Fibroblast of the aortic adventitia (primary cell): ENCODE measurements at places on chromosomes 16 and 17. TPM values are rescaled to one million over a fixed set of nuclear protein-coding genes. Genes with fewer than 3 reads are reported as not detected.

GRCh38 chr16:52914428-52914827, 138.3 kb downstream of the CHD9NB start:
- DNase-seq: no peak

ZNF174 gene
- 8.0 TPM in 2 replicates for total RNA-seq

KIF2B gene
- total RNA-seq: not detected in 2 replicates

DNA sequence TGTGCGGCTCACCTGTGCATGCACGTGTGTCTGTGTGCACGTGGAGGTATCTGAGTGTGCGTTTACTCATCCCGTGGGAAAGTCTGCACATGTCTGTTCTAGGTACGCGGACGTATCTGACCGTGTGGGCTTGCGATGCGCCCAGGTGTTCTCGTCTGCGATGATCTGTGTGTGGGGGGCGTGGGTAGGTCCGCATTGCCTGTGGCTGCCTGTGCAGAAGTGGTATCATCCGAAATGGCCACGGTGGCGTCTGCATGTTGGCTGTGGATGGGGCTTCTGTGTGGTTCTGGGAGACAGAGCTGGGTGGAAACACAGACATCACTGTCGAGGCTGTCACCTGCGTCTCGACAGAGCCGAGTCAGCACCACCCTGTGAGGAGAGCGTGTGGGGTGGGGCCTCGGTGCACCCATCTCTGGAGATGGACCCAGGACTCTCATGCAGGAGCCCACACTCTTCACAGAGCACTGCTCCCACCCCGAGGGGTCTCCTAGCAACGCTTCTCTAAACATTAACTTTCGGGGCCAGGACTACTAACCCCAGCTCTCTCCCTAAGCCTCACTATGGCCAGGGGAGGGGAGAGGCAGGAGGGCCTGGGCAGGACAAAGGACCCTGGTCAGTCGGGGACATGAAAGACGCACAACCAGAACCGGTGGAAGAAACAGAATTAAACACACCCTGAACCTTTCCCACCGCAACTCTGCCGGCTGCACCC, 8.4 kb downstream of the DPEP1 start:
- DNase-seq: no peak

- DNase-seq: no peak
These were observed 8.2 kb downstream of the CANT1 start for GRCh38 chr17:79001190-79002020.

DNA sequence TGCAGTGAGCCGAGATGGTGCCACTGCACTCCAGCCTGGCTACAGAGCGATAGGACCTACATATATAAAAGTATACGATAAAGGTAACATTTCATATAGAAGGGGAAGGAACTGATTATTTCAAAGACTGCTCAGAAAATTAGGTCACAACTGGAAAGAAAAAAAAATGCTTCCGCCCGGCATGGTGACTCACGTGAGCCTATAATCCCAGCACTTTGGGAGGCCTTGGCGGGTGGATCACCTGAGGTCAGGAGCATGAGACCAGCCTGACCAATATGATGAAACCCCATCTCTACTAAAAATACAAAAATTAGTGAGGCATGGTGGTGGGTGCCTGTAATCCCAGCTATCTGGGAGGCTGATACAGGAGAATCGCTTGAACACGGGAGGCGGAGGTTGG, 7.8 kb downstream of the TEX14 start:
- DNase-seq: no peak

DNA sequence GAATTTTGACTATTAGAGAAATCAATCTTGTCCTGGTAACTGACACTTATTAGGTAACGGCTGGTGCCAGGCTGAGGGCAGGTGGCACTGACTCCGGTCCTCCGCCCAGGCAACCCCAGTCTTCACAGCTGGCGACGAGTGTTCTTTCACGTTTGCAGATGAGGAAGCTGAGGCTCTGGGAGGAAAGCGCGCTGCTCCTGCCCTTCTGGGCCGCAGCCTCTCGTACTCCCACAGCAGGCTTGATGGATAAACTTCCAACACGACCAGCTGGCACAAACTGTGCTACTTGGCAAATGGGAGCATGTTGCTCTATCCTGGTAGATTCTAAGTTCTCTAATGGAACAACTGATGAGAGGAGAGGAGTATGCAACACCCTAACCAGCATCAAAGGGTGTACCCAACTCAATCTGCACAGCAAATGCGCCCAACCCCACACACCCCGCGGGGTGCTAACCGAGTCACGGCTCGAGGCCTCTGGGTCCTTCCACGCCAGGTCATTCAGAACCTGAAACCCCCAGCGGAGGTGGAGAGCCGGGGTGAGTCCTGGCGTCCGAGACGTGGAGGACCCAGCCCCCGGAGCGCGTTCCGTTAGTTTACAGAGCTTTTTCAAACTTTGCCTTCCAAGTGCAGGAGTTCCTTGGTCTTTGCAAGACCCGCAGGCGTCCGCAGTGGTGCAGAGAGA, 477 bp upstream of the SLC47A1 start:
- DNase-seq: no peak

RNF222 gene
- not detected in 2 replicates for total RNA-seq

MYLK3 gene
- under 0.01 TPM in 1 of 2 replicates, not detected in the other for total RNA-seq

DNA sequence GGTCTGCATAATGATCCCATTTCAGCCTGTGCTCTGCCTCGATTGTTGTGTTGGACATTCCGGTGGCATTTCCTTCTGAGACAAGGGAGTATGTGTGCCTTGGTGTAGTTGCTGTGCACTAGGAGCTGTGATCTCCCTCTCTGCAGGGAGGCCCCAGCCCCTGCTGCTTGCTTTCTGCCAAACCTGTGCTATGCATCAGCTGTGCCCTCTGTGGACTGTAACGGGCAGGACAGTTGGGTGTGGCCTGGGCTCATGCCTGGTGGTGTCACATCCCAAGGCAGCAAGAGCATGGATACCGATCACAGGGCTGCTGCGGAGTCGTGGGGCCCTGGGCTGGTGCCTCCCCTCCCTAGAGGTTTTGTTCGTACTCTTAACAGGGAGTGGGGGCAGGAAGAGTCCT, 3.8 kb upstream of the JPT2 start:
- DNase-seq: no peak

PRSS22 gene
- not detected in 2 replicates for total RNA-seq

- DNase-seq: no peak
These were observed 79.5 kb upstream of the CCL1 start for GRCh38 chr17:34442387-34443111.

DNA sequence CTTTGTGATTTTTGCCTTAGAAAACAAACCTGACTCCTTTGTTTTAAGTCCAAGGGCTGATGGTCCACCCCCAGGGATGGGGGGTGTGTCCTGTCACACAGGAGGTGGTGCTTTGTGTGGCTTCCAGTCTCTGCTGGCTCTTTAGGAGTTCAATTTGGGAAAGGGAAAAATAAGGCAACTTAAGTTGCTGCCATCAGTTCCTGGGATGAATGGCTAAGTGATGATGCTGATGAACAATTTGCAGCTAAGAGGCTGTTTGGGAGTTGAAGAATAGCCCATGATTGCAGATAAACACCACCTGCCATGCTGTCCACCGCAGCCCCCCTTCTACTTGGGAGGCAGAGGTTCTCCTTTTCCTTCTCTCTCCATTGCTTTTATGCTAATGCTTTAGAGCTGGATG, 40.2 kb downstream of the ARL4D start:
- no peak for DNase-seq

GRCh38 chr16:57260294-57260929, 15.4 kb downstream of the ARL2BP start:
- peak; percentile 73 for DNase-seq

DNA sequence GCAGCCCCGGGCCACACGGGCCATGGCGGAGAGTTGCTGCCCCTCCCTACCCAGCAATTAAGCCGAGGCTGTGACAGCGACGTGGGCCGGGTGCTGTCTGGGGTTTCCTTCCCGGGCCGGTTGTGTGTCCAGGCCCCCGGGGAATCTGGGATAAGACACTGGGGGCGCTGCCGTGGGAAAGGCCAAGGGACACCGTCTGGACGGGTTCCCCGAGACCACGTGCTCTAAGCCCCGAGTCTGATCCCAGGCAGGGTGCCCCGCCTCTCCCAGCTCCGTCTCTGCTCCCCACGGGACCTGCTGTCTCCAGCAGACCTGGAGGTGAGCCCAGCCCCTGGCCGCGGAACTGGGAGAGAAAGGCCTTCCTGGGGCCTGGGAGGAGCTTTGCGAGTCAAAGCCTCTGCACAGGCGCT, 92.2 kb downstream of the IRX3 start:
- DNase-seq: no peak

DNA sequence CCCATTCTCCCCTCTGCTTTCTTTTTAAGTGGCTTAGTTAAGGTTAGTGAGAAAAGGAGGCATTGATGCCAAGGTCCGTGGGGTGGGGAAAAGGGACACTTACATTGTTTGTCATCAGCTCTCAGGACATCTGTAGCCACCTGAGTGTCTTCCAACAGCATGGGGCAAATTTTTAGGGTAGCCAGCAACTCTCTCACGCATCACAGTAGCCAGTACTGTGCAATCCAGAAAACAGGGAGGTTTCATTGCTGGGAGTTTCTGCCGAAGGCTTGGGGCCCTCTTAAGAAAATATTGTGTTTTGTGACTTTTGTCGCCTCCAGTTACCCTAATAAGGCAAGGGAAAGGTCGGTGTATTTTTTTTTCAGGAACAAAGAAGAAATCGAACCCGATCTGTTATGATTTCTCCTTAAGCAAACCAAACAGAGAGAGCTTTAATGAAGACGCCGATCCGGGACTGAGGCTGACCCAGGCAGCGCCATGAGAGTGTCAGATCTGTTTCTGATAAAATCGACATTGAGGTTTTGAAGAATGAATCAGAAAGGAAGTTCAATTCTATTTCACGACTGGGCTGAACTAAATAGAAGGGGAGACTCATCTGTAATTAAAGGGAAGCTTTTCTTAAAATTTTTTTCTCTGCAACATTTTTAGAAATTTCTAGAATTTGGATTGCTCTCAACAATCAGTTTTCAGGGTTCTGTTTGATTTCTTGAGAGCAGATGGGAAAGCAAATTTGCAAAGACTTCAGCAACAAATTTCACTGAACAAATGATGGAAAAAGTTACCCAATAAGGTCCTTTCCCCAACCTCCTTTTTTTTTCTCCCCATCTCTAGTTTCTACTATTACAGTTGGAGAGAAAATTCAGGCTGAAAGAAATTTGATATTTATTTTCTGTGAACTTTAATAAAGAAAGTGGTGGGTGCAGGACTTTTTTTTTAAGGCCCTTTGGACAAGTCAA, 144.7 kb upstream of the IRX3 start:
- peak; percentile 23 for DNase-seq

GNAO1 gene
- total RNA-seq: 0.09 TPM in 1 of 2 replicates, not detected in the other

TVP23A gene
- not detected in 2 replicates for total RNA-seq

PERCC1 gene
- total RNA-seq: not detected in 2 replicates

KRTAP3-2 gene
- not detected in 2 replicates for total RNA-seq

IKZF3 gene
- not detected in 2 replicates for total RNA-seq

DNA sequence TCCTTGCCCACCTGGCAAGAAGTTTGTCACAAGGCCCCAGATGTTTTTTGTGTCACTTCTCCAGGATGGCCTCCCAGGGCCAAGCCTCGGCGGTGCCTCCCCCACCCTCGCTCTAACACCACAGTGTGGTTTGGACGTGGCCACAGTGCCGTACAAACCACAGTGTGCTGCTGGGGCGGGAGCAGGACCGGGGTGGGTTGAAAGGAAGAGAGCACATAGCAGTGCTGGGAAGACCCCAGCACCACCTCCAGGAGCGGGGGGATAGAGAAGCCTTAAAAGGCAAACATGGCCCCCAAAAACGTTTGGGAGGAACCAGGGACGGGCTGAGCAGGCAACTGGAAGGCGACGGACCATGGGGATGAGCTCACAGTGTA, 5.0 kb upstream of the BCL6B start:
- no peak for DNase-seq

CCDC200 gene
- total RNA-seq: not detected in 2 replicates

GRCh38 chr16:2835638-2836493, 5.8 kb downstream of the ZG16B start:
- peak; percentile 96 for DNase-seq

SPN gene
- total RNA-seq: not detected in 2 replicates

DNA sequence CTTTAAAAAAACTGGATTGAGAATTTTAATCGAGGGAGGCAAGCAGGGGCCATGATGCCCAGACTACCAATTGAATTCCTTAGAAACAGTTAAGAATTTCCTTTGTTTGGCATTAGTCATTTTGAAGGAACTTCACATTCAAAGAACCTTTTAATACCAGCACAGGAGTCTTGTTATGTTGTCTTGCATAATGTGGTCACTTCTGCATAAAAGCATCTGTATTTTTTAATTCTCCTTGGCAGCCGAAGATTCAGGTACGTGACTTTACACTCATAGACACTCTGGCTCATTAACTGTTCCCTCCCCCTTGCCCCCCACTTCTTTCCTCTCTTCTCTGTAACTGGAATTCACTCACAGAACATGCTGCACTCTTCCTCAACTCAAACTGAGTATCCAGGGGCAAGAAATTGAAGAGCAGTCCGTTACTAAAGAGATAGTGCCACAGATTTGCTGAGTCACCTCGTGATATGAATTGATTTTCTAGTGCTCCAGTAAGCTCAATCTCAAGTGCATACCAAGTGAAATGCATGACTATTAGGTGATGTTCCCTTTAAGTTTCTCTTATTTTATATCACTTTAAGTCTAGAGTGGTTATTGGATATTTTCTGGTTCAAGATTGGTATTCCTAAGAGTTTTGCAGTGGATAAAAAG, 572.2 kb upstream of the SOX9 start:
- DNase-seq: no peak

- DNase-seq: peak; percentile 83
These were observed 87.0 kb upstream of the FBXO47 start for GRCh38 chr17:39054111-39054645.

- peak; percentile 53 for DNase-seq
These were observed 4.2 kb downstream of the ADCY9 start for GRCh38 chr16:4111748-4112696.

DNA sequence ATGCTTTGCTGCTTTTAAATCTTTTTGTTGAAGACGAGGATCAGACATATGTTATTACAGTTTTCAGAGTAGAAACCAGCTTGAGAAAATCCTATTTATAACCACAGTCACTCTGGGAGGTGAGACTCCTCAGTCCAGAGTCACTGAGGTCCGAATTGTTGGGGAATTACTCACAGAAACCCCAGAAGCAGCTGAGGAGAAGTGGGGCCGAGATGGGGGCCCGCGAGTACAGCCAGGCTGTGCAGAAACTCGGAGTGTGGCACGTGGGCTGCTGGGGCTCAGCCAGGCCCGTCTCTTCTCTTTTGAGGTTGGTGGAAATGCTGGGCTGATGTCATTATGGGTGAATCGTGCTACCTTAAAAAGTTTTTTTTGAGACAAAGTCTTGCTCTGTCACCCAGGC, 14.4 kb upstream of the GNG13 start:
- DNase-seq: peak; percentile 17

DNA sequence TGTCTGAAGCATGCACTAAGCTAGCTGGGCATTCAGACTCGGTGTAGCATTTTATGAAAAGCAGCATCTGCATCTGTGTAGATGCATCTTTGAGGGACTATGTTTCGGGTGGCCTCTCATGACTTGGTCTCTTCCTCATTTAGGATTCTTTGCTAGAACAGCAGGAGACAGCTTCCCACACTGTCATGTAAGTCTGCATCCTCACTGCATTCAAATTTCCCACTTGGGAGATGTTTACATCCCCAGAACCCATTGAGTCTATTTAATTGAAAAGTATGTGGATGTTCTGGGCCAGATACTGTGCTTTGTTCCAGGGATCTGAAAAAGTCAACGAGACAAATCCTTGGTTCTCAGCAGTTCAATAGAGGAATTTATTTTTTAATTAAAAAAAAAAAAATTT, 198.6 kb upstream of the EEF2KMT start:
- no peak for DNase-seq

GRCh38 chr17:11637796-11638195, 39.5 kb downstream of the DNAH9 start:
- no peak for DNase-seq
